ENCODE measurements at places on chromosomes 6 and 20.
A peak's percentile ranks its signal among the peaks of the same experiment; 100 is the strongest.

- no peak for DNase-seq
These were observed 86.6 kb downstream of the HFE start for GRCh38 chr6:26173836-26174145.

GRCh38 chr6:38346291-38347079, 293.2 kb downstream of the BTBD9 start:
- DNase-seq: peak; percentile 43

DNA sequence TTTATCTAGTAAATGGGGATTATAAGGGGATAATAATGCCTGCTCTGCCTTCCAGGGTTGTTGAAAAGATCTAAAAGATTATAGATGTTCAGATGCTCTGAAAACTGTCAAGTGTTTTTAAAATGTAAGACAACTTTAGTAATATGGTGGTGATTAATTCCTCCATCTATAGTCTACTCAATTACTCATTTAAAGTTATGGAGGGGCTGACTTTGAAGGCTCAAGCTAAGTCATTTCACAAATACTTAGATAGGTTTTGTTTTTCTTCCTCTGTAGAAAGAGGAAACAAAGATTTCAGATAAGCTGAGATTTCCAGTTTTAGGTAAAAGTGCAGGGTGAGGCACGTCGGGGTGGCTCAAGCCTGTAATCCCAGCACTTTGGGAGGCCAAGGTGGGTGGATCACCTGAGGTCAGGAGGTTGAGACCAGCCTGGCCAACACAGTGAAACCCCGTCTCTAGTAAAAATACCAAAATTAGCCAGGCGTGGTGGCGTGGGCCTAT, 50.5 kb upstream of the PIM1 start:
- no peak for DNase-seq

DNA sequence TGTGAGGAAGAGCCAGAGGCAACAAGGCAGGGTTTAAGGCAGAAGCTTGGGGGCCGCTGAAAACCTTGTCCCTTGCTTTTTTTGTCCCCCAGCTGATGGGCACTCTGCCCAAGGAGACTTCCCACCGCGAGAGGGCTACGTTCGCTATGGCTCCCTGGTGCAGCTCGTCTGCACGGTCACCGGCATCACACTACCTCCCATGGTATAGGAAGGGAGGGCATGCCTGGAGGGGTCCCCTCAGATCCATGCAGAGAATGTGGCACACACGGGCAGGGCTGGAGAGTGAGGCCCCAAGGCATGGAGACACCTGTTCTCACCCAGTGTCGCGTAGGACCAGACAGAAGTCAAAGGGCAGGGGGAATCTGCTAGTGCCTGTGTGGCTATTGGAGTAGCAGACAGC, 5.8 kb upstream of the MATN4 start:
- no peak for DNase-seq

DNA sequence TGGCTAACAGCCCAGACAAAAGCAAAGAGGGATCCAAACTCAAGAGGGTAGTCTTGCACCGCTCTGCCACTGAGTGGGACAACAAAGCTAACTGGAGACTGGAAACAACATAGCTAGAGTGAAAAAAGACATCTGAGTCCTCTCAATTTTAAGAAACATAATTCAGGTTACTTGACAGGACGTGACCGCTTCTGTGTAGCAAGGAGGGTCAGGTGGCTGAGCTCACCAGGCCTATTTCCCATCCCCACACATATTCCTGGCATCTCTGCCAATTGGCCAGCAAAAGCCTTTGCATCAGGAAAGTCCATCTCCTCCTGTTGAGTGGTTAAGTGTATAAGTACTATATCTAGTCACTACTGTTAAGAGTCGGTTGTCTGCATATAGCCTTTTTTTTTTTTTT, 25.3 kb upstream of the TBC1D20 start:
- DNase-seq: no peak

DNA sequence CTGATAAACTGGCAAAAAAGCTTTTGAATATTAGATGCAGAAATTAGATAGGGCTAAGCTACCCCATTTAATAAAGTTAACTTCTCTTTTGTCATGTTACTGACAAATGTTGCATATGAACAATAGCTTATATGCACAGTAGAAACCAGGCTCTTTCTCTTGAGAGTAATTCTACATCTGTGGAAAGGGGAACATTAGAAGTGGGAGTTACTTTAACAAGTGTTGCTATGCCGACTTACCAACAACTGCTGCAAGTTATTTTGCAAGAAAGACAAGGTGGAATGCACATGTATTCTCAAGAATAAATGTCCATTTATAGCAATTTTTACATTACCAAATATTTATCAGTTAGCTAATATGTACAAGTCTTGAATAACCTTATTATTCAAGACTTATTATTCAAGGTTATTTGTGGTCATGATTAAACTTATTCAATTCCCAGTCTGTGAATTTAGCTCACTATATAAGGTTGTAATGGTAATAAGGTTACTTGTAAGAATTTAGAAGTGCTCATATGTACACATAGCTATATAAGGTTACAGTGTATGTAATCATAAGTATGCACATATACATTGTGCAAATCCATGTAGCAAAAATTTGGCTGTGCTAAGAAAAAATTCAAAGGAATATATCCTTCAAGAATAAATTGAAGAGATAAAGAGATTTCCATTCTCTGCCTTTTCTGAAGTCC, 38.3 kb downstream of the ADGRG6 start:
- no peak for DNase-seq

DNA sequence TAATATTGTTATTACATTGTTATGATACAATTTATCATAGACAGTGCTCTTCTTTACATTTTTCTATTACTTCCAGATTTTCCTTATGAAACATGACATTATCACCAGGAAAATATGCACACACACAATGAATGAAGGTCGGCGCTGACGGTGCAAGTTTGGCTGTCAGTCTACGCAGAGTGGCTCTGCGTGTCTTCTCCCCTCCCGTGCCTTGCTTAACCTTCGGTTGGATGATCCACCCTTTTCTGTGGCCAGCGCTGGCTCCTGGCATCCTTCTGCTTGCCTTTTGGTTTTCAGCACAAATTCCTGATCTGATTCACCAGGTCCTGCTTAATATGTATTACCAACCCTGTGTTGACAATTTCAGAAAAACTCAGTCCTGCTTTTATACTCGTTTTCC, 157.4 kb downstream of the TSHZ2 start:
- DNase-seq: no peak

- DNase-seq: no peak
These were observed 74.1 kb downstream of the FAM83B start for GRCh38 chr6:54920628-54921027.

DNA sequence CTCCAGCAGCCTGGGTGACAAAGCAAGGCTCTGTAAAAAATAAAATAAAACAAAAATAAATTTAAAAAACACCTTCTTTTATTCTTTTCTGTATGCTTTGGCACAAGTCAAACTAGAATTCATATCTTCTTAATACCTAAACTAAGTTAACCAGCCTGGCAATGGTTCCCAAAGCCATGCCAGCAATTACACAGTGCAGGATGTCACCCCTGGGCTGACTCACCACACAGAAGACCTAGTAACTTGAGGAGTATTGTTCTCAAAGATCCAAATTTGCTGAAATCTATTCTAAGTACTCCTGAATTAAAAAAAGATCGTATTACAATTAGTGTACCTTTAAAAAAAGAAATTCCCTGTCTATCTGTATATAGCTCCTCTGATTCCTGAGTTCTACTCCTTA, 162.7 kb upstream of the SGK1 start:
- DNase-seq: peak; percentile 79

Measured in endothelial cell of umbilical vein (primary cell).